ENCODE measurements at places on chromosomes 7 and 10.

GRCh38 chr10:48478469-48478868 lies 126.4 kb downstream of the ARHGAP22 start:
- DNase-seq = no peak

DNA sequence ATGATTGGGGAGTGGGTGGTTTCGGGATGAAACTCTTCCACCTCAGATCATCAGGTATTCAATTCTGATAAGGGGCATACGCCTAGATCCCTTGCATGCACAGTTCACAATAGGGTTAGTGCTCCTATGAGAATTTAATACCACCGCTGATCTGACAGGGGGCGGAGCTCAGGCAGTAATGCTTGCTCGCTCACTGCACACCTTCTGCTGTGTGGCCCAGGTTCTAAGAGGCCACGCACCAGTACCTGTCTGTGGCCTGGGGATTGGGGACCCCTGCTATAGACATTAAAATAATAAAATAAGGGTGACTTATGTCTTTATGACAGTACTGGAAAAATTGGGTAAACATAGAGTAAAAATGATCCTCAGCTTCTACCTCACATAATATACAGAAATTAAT lies 66.1 kb downstream of the SAMD9 start:
- no peak for DNase-seq

- no peak for DNase-seq
Observed at GRCh38 chr10:71293446-71294084, 25.5 kb upstream of the SLC29A3 start.

DNA sequence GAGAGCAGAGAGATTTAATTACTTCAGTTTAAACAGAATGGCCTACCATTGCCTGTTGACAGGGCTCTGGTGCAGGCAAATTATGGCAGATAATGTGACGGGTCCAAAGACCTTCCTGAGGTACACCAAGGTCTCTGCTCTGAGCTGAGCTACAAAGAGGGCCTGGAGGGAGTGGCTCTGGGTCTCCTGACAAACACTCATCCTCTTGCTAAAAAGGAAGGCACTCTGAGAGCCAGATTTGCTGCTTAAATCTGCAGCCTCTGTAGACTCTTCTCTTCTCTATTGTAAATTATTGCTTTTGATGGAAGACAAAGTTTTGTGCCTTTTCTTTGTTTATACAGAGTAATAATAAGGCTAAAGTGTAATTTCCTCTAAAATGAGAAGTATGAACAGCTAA lies 529.5 kb upstream of the FZD8 start:
- DNase-seq = no peak

GRCh38 chr10:76492026-76492425 lies 1060.6 kb downstream of the LRMDA start:
- DNase-seq = peak; percentile 51

DNA sequence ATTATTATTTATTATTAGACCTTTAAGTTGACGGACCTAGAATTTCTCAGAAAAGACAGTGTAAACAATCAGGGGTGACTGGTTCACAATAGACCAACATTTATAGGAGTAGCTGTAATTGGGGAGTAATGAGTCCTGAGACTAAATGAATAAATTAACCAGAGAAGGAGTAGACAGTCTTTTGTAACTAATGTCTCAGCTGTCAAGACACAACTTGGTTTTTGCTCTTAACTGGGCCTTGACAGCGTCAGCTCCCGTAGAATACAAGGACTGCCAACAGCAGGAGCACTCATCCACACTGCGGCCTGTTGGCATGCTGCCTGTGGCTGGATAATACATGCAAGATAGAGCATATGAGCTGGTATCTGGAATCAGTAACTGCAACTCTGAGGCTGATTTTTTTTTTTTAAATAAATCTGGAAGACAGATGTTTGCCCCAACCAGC lies 123.9 kb downstream of the CACNA2D1 start:
- peak; percentile 77 for DNase-seq

- no peak for DNase-seq
Observed at GRCh38 chr10:71274901-71275796, 43.9 kb upstream of the SLC29A3 start.

DNA sequence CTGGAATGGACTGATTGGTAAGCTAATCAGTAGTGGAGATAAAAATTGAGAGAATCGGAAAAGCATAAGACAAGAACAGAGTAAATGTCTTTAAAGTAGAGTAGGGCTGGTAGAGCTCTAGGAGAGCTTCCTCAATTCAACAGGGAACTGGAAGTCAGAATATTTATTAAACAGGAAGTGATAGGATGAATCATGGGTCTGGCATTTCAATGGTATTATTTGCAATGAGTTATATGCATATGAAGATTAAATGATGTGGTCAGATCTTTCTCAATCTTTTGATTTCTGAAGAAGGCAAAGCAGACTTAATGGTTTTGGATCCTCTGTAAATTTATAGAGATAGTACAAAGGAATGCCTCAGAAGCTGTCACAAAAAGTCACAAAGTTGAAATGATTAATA lies 349.0 kb downstream of the HPSE2 start:
- peak; percentile 4 for DNase-seq

DNA sequence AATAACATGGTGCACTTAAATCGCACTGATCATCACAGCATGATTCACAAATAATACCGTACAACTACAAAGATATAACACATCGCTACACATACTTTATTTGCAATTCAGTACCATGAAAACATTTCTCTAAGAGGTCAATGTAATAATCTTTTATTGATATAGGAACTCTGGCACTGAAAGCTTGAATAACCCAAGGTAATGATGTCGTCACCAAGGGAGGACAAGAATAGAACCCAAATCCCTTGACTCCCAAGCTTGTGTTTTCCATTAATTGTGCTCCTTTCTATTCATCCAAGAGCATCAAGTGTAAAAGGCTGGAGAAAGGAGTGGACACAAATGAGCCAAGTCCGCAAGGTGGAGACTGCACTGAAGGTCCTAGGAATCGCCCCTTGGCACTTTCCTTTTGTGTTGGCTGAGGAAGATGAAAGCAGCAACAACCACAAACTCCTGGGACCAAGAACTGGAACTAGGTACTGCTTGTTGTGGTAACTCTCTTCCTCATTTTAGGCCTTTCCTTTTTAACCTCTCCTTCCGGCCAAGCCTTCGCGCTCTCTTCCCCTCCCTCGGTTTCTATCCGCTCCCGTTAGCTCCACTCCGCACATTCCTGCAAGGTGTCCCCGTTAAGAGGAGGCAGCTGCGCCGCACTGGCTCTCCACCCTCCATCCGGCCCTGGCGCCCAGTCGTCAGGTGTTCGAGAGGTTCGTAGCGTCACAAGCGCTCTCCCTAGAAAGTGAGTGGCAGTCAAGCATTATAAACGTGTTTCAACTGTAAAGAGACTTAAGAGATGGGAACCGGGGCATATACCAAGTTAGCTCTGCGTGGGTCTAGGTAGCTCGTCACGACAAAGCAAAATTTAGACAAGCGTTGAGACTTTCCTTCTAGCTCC lies 1.0 kb upstream of the CBLL1 start:
- no peak for DNase-seq

DNA sequence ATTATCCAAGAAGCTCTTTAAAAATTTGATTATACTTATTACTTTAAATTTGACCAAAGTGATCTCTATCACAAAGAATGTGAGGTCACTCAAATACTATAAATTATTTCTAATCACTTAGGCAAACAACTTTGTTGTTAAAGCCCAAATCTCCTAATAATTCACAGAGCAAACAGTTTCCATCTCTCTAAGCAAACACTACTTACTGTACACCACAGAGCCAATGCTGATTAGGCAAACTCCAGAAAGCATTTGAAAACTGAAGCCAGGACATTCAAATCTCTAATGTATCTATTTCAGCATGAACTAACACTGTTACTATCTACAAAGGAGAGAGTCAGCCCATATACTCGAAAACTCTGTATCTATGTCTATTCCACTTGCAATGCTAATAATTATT lies 107.1 kb downstream of the RNF32 start:
- no peak for DNase-seq

DNA sequence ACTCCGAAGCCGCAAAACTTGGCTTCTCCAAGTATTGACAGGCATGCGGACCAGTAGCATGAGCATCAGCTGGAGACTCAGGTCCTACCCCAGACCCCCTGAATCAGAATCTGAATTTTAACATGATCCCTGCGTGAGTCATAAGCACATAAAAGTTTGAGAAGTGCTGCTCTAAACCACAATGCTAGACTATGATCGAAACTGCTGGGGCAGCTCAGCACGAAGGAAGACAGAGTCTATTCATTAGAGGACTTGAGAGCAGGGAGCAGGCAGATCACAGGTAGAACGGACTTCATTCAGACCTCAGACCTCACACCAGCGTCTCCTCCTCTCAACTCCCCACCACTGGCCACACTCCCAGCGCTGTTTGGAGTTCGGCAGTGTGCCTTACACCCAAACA lies 16.9 kb downstream of the CAMK2G start:
- no peak for DNase-seq

DNA sequence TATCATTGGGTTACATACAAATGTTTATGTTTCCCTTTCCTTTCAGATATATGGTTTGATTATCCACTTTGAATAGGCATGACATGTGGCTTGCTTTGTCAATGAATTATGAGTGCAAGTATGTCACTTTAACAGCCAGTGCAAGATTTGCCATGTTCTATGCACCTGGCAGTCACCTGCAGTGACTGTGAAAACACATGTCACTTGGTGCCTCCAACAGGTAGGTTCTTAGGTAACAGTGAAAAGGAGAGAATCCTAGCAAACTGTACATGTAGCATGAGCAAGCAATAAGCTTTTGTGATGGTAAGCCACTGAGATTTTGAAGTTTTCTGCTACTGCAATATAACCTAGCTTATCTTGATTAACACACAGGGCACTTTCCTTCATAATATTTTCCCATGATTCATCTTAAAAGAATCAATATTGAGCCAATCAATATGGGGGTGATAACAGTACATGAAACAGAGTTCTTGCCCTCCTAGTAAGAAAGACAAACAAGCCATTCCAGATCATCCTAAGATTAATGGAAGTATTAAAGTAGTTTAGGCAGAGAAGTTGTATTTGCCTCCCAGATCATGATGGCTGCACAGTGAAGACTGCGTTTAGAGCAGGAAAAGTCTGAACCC lies 7.9 kb upstream of the RALA start:
- no peak for DNase-seq

DNA sequence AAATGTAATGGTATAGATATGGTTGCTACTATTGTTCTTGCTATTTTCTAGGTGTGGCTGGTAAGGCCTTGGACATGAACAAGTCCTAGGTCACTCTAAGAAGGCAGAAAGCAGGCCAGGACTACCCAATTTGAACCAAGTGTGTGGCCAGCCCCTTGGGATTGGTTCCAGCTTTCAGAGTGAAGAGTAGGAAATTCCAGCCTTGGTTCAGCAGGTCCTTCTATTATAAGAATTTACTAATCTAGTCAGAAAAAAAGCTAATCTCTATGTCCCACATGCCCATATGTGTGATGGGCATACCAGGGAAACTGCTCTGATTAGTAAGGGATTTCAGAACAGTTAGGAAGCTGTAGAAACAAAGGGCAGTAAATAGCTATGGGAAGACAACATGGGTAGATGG lies 7.8 kb upstream of the TARP start:
- DNase-seq = no peak

- DNase-seq = no peak
Observed at GRCh38 chr7:115763347-115763746, 267.2 kb downstream of the TFEC start.

DNA sequence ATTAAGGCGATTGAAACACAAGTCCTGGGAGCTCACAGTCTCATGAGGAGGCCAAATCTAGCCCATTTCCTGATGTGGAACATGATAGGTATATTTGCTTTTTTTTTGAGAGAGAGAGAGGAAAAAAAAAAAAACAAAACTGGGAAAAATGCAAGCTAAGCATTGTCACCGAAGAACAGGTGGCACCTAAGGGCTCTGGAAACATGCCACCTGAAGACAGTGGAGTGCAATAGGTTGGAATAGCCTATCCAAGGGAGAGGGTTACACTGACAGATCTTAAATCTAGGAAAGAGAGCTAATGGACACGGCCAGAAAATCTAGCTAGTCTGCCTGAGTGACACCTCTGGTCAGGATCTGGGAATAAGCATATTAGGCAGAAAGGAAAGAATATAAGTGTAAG lies 110.2 kb downstream of the SRI start:
- DNase-seq = no peak
